Stimulated activated CD8-positive, alpha-beta memory T cell treated with anti-CD3 and anti-CD28 coated beads, Interleukin-15, amount 100 ng/mL, for 24 hours (primary cell): ENCODE measurements at places on chromosomes 13 and 19.

DNA sequence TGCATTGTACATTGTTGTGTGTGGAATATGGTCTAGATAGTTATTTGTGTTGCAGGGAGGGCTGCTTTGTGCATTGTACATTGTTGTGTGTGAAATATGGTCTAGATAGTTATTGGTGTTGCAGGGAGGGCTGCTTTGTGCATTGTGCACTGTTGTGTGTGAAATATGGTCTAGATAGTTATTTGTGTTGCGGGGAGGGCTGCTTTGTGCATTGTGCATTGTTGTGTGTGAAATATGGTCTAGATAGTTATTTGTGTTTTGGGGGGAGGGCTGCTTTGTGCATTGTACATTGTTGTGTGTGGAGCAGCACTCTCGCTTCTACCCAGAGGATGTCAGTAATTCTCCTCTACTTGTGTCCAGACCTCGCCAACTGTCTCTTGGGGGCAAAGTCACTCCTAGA lies 36.3 kb upstream of the ZNF835 start:
- no peak for DNase-seq

DNA sequence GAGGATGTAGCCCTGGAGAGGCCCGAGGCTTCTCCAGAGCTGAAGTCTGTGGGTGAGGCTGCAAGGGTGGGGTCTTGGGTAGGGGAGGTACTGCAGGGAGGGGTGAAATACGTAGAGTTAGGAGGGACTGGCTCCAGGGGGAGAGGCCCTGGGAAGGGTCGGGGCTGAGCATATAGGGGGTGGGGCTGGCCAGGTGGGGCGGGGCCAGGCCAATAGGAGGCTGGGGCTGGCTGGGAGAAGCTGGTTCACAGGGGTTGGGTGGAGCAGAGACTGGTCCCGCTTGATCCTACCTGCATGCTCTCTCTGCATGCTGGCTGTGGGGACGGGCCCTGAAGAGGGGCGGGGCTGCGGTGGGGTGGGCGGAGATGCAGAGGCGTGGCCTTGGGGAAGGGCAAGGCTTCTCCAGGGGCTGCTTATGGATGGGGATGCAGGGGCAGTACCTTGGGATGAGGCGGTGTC lies 51.9 kb downstream of the CELF5 start:
- no peak for DNase-seq

DNA sequence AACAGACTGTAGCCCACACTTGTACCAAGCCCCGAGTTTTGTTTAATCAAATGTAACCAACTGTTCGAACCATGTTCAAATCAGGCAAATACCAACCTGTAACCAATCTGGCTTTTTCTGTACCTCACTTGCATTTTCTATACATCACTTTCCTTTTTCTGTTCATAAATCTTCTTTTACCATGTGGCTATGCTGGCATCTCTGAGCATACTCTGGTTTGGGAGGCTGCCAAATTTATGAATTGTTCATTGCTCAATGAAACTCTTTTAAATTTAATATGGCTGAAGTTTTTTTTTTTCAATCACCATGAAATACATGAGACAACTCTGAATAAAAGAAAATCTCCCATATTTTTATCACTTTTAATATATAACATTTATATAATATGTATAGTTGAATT lies 256.1 kb downstream of the SLITRK6 start:
- no peak for DNase-seq

- no peak for DNase-seq
Measured at GRCh38 chr13:85509512-85509911, 289.7 kb downstream of the SLITRK6 start.

DNA sequence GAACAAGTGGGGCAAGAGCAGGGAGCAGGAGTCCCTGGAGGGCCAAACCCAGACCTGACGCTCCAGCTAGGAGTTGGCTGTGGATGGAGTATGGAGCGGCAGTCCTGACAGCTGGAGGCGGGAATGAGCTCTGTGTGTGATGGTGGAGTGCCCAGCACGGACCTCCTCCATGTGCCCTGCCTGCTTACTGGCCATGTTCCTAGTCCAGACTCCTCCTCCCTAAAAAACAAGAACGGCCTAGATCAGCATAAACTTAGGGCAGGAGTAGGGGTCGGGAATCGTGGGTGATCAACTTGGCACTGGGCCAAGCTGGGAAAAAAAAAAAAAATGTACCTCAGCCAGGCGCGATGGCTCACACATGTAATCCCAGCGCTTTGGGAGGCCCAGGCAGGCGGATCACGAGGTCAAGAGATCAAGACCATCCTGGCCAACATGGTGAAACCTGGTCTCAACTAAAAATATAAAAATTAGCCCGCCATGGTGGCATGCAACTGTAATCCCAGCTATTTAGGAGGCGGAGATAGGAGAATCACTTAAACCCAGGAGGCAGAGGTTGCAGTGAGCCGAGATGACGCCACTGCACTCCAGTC lies 29.5 kb downstream of the LTBP4 start:
- DNase-seq = no peak

DNA sequence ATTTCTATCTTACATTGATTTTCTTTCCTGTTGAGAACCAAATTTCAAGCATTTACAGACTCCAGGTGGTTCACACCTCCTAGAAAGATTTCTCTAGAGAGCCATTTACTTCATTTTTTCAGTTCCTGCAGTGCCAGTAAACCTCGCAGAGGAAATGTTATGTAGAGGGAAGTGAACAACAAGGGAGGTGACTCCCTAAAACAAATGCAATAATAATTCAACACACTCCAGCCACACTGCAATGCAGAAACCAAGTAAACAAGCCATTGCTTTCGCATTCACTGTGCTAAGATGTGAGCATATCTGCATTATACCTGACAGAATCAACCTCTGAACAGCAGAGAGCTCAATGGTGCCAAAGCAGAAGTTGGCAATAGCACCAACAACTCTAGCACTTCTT lies 215.1 kb downstream of the RBM26 start:
- DNase-seq = no peak

- DNase-seq = no peak
Measured at GRCh38 chr13:79121286-79121685, 284.8 kb downstream of the RBM26 start.

DNA sequence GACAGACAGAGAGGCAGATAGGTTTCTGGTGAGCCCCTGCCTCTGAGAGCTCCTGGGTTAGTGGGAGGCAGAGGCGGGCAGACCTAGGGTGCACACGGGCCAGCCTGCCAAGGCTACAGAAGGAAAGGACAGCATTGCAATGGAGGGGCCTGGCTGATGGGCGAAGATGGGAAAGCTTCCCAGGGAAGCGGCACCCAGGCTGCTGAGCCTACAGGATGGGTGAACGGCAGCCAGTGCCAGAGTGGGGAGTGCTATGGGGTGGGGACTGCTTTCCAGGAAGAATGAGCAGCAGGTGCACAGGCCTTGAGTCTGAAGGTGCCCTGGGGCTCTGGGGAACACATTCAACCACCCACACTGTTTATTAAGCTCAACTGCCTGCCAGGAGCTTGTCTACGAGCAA lies 702 bp upstream of the MAG start:
- no peak for DNase-seq

DNA sequence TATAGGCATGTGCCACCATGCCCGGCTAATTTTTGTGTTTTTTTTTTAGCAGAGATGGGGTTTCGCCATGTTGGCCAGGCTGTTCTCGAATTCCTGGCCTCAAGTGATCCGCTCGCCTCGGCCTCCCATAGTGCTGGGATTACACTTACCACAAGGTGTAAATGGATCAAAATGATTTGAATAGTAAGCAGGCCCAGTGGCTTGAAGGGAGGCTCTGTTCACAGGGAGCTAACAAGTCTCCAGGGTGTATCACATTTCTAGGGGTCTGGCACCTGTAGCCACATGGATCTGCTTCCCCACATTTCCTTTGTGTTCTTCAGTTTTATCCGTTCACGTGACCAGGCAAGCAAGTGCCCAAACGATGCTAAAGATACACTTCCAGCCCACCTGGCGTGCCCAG lies 13.5 kb upstream of the CNFN start:
- DNase-seq = no peak

DNA sequence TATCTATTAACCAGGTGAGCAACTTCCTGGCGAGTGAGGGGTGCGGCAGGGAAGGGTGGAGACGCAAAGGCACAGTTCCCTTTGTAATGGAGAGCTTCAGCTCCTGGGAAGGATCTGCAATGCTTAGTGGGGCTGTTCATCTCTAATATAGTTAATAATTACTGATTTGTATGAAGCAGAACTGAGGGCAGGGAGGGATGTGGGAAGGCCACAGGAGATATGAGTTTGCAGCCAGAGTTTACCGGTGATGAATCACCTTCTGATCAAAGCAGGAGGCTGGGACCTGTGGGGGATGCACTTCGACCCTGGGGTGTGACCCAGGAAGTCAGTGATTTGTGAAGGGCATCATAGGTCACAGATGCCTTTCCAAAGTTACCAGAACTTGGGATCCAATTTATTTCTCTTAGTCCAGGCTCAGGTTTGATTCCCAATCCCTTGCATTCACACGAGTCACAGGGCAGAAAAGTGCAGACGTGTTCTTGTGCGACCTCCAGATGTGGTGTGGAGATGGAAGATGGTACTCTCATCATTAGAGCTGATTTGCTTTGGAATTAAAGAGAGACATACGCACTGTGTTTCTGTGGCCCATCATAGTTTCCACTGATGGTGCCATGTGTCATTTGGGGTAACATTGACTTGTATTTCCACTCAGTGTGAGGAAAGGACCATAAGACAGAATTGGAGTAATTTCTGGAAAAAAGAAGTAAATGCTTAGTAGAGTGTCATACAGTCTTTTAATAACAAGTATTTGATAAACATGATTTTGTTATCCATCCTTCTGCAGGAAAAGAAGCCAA lies 55.0 kb downstream of the LRCH1 start:
- no peak for DNase-seq

DNA sequence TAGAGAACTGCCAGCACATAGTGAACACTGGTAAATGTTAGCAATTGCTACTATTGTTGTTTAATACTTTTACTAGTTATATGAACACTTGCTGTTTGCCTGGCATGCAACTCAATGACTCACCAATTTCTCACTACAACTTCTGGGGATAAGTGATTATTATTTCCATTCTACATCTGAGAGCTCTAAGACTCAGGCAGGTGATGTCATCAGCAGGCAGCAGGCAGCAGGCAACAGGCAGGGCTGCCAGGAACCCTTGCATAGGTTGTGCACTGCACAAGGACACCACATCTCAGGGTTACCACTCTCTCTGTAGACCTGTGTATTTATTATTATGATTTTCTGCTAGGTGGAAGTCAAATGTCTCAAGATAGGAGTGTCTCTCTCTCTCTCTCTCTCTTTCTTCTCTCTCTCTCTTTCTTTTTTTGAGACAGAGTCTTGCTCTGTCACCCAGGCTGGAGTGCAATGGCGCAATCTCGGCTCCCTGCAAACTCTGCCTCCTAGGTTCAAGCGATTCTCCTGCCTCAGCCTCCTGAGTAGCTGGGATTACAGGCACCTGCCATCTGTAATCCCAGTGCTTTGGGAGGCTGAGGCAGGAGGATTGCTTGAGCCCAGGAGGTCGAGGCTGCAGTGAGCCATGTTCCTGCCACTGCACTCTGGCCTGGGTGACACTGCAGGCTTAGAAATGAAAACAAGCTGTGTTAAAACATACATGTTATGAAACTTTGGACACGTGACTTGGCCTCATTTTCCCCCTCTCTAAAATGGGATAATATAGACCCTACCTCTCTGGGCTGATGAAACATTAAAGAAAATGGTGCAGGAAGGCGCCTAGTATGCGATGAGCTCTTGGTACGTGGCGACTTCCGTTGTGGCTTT lies 22.7 kb downstream of the HPN start:
- DNase-seq = no peak
